PC-3 (cell line): ENCODE measurements at places on chromosomes 16 and 17. TPM values are rescaled to one million over a fixed set of nuclear protein-coding genes. Genes with fewer than 3 reads are reported as not detected.
A peak's percentile ranks its signal among the peaks of the same experiment; 100 is the strongest.

GRCh38 chr17:17472333-17472920 lies 4.4 kb upstream of the MED9 start:
- peak; percentile 28 for DNase-seq

DNA sequence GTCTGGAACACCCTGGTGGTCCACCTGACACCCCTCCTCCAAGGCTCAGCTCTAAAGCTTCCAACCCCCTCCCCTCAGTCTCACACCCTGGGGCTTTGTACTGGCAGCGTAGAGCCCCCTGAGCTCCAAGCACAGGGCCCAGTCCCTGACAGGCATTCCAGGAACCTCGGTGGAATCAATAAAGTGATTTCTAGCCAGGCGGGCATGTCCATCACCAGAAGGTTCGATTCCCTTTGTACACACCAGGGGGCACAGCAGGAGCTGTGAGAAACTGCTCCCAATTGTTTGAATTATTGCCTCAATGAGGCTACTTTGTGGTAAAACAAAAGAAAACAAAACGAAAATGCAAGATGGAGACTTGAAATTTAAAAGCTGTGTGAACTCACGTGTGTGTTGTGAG lies 51.8 kb downstream of the SMPD3 start:
- DNase-seq, result peak; percentile 55

SLC46A1 gene
- 10.4 and 12.9 TPM in 2 replicates for total RNA-seq

GRCh38 chr16:70294385-70295025 lies 4.5 kb upstream of the DDX19B start:
- no peak for DNase-seq

GRCh38 chr16:80056324-80056723 lies 455.8 kb upstream of the MAF start:
- no peak for DNase-seq

DNA sequence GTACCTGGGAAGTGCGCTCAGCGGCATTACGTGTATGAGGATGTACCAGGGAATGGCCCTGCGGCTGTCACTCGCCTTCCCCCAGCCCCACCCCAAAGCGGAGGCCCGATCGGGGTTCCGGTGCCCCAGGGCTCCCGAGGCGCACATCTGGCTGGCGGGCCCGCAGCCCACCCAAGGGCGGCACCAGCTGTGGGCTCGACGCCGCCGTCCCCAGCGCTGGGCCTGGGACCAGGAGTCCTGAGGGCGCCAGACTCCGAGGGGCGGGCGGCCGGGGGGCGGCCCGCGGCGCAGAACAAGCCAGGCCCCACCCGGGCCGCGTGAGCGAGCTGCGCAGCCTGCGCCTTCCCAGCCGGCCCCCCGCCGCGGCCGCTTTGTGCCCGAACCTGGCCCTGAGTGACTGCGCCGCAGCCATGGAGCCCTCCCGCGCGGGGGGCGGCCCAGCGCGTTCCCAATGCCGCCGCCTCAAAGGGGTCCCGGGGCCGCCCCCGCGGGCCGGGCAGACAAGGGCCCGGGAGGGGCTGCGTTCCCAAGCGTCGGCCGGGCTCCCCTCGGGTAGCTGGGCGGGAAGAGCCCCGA lies 17.4 kb downstream of the ZNF423 start:
- no peak for DNase-seq

GRCh38 chr17:57925361-57925990 lies 29.7 kb downstream of the CUEDC1 start:
- DNase-seq, result no peak

SEZ6L2 gene
- total RNA-seq, result 23.7 and 25.3 TPM in 2 replicates

HOXB2 gene
- 1.1 TPM in 1 of 2 replicates, not detected in the other for total RNA-seq

- no peak for DNase-seq
Observed at GRCh38 chr17:7929158-7930023, at the start of gene KCNAB3. Gene KCNAB3 (minus strand): TSS chr17:7929856. CDS start chr17:7929435, 421 bp downstream.

DNA sequence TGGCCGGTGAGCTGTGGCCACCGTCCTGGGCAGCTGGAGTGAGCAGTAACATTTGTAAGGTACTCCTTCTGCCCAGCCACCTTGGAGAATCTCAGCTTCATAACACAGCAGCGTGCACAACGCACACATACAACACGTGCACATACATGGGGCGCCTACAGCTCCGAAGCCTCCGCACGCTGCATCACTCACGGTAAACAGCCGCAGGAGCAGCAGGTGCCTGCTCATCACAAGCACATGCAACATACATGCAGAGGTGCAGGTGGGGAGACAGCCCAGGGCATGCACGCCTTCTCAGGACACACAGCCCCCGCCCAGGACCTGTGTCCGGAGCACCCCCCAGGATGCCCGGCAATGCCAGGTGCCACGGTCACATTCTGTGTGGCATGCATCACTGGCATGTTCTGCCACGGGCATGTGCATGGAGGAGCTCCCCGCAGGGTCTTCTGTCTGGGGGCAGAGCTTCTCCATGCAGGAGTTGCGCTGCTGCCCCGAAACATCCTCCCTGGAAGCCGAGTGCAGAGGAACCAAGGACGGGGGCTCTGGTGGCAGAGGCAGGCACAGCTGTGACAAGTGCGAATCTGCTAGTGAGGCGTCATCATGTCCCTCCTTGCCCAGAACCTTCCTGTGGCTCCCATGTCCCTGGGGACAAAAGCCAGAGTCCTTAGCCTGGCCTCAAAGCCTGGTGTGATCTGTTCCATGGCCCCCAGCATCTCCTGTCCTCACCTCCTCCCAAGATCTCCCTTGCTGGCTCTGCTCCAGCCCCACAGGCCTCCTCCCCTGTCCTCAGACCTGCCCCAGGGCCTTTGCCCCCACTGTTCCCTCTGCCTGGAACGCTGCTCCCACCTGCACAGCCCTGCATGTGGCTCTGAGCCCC lies 184.0 kb upstream of the GSE1 start:
- no peak for DNase-seq

KLHL10 gene
- total RNA-seq, result not detected in 2 replicates

DNA sequence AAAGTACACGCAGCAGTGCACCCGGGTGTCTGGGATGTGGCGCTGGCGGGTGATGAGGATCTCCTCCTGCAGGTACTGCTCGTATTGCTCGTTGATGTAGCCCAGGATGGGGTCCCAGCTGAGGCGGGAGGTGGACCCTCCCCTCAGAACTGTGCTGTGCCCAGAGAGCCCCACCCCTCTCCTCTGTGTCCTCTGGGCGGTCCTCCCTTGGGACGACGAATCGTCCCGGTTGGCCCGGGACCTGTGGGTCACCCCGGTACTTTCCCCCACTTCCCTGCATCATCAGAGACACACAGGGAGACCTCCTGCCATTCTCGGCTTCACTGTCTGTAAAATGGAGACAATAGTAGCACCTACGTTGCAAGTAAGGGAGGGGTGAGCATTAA lies 4.2 kb downstream of the SEPTIN12 start:
- no peak for DNase-seq

GRCh38 chr16:78523212-78523985 lies 423.9 kb downstream of the WWOX start:
- no peak for DNase-seq

DNA sequence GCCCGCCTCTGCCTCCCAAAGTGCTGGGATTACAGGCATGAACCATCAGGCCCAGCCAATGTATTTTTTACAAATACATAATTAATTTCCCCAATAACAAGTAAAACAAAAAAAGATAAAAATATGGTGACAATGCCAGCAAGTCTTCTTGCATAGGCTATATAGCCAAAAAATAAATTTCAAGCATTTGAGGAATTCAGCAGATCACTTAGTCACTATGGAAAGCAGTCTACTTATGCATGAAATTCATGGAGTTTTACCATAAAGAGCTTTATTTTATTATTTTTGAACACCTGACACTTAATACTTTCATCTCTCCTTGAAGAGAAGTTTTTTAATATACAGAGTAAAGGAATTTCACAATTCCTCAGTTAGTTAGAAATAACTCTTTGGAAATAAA lies 56.4 kb downstream of the BRIP1 start:
- no peak for DNase-seq

SYCE1L gene
- total RNA-seq, result 0.46 and 1.7 TPM in 2 replicates

GPT2 gene
- total RNA-seq, result 19.4 and 22.0 TPM in 2 replicates

KRTAP9-8 gene
- total RNA-seq, result not detected in 2 replicates

GRCh38 chr17:11639736-11640462 lies 41.6 kb downstream of the DNAH9 start:
- DNase-seq, result no peak

DNA sequence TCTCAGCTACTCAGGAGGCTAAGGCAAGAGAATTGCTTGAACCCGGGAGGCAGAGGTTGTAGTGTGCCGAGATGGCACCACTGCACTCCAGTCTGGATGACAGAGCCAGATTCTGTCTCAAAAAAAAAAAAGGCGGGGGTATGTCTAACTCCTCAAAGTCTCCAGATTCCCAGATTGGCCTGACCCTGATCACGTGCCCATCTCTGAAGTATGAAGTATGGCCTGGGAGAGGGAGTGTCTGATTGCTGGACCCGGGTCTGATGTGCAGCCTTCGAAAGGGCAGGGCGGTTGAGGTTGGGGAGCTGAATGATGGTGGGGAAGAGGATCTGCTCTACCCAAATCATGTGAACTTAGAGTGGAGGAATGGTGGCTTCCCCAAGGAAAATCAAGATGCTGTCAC lies 17.3 kb upstream of the AQP8 start:
- DNase-seq, result no peak

- DNase-seq, result no peak
Observed at GRCh38 chr17:76748657-76749056, 10.7 kb downstream of the MFSD11 start.

GRCh38 chr17:60401819-60402218 lies 9.9 kb upstream of the USP32 start:
- no peak for DNase-seq

DNA sequence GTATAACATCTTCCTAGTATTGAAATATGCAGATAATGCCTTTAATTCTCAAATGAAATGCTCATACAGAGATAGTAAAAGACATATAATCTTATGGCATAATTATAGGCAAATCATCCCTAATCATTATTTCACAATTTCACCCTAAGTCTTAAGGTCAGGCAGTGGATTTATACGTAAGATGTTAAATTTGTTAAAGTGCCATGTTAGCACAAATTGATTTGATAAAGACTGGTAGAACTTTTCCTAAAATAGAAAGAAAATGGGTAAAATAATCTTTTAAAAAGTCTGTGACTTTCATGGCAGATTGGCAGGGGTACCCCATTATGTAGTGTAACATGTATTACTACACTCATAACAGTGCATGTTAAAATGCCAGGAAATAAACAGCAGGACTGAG lies 1092.7 kb upstream of the GOT2 start:
- DNase-seq, result no peak

- no peak for DNase-seq
Observed at GRCh38 chr16:75004460-75004859, 5.6 kb downstream of the ZNRF1 start.

PLXDC1 gene
- not detected in 2 replicates for total RNA-seq

DNA sequence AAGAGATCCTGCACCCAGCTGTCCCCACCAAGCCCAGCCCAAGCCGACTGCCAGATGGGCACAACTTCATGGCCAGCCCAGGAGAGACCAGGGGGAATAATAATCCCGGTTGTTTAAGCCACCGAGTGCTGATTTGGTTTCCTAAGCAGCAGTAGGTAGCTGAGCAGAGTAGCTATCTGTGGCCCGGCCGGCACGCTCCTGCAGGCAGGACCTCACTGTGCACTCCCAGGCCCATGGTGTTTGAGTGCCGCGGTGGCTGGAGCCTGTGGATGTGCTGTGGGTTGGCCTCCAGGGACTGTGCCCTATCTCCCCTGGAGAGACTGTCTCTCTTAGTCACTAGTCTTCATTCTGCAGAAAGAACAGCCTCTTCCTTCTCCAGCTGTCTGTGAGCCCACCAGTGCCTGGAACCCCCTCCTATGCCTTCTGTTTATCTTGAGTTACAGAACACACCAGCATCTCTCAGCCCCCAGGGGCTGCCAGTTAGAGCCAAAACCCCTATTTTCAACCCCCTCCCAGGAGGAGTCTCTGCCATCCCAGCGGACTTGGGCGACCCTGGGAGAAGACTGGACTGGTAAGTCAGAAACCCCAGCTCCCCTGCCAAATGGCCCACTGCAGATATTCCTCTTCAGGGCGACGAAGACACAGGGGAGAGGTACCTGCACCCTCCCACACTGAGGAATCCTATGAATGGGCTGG lies 152.0 kb downstream of the SDK2 start:
- DNase-seq, result no peak

DNA sequence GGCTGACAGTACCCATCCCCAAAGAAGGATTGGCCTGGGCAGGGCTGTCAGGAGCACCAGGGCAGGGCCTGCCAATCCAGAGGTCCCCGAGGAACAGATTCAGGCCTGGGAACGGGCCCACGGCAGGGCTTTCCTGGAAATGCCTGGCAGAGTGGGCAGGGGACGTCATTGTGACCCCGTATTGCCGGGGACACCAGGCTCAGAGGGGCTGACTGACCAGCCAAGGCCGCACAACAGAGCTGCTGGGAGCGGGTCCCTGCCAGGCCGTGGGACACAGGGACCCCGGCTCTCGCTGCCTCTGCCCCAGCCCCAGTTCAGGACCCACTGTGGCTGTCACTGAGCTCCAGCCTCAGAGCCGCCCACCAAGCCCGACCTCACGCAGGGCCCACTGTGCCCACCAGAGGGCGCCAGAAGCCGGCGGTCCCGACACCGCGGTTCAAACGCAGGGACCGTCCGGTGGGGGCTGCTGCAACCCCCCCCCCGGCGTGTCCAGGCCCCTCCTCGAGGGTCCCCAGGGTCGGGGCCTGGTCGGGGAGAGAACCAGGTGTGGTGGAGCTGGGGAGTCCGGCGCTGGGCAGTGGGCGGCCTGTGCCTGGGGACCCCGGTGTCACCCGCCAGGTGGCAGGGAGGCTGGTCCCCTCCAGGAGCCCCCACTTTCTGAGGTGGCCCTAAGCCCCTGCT lies 15.2 kb upstream of the SSTR5 start:
- peak; percentile 44 for DNase-seq

MAPK7 gene
- 9.8 and 18.5 TPM in 2 replicates for total RNA-seq

- peak; percentile 18 for DNase-seq
Observed at GRCh38 chr16:67967958-67968399, 458 bp downstream of the SLC12A4 start.

MPV17L gene
- total RNA-seq, result 4.5 and 6.0 TPM in 2 replicates

SCRN2 gene
- 44.0 and 47.9 TPM in 2 replicates for total RNA-seq

SECTM1 gene
- 56.0 and 61.7 TPM in 2 replicates for total RNA-seq

- DNase-seq, result no peak
Observed at GRCh38 chr16:60930291-60930690, 1105.9 kb downstream of the CDH8 start.

GRCh38 chr16:25817876-25818275 lies 126.1 kb downstream of the HS3ST4 start:
- no peak for DNase-seq

DNA sequence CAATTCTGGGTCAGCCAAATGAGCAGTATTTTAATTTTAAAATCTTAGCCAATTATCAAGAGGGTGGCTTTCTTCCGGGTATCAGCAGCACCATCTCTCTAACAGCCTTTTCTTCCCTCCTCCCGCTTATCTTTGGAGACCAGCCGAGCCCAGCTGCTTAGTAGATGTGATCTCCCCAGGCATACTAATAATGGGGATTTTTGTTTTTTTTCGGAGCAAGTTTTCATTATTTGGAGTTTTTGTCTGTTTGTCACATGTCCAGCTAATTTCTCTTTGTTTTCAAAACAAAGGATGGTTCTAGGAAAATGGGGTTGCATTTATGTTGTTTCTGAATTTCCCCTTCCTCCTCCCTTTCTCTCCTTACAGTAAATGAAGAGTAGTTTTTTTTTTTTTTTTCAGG lies 170.5 kb upstream of the MPHOSPH6 start:
- DNase-seq, result no peak

TBC1D3K gene
- not detected in 2 replicates for total RNA-seq

AXIN2 gene
- total RNA-seq, result 2.0 and 2.6 TPM in 2 replicates
